Gastroesophageal sphincter (tissue), 4 donors: ENCODE measurements at places on chromosomes 12 and 14. TPM values are rescaled to one million over a fixed set of nuclear protein-coding genes. Genes with fewer than 3 reads are reported as not detected.

DNA sequence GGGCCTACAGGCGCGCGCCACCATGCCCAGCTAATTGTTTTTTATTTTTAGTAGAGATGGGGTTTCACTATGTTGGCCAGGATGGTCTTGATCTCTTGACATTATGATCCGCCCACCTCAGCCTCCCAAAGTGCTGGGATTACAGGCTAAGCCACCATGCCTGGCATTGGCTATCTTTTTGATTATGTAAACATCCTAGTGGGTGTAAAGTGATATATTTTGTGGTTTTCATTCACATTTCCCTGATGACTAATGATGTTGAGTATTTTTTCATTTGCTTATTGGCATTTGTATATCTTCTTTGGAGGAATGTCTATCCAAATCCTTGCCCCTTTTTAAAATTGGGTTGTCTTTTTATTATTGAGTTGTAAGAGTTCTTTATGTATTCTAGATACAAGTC lies 16.3 kb downstream of the CREBL2 start:
- ATAC-seq = no peak

GRCh38 chr14:105380756-105381155 lies 17.6 kb upstream of the TEX22 start:
- ATAC-seq = no peak

GRCh38 chr12:111322336-111323250 lies 46.3 kb downstream of the PHETA1 start:
- no peak for ATAC-seq

Gene IAPP
- not detected for total RNA-seq
